ENCODE measurements at places on chromosomes 1 and 21.

- no peak for DNase-seq
Observed at GRCh38 chr21:41827951-41828883, 50.9 kb downstream of the PRDM15 start.

GRCh38 chr1:11365744-11366387 is 92.9 kb downstream of the UBIAD1 start:
- no peak for DNase-seq

- peak; percentile 46 for DNase-seq
Observed at GRCh38 chr1:184390889-184391288, 4.1 kb downstream of the C1orf21 start.

DNA sequence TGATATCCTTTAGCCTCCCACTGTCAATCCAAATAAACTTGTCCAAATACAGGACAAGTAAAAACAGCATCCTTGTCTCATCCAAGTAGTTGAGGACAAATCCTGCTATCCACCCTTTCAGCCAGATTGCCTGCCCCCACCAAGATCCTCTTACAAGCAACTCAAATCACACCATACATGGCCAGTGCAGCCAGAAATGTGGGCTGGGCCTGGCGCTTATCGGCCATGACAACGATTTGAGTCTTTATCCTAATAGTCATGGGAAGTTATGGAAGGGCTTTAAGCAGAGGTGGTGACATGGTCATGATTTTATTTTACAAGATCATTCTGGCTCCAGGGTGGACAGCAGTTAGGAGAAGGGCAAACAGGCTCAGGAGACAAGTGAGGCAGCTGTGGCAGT is 6.3 kb downstream of the GPA33 start:
- DNase-seq, result no peak

GRCh38 chr1:198771563-198772153 is 132.8 kb downstream of the PTPRC start:
- DNase-seq, result no peak

DNA sequence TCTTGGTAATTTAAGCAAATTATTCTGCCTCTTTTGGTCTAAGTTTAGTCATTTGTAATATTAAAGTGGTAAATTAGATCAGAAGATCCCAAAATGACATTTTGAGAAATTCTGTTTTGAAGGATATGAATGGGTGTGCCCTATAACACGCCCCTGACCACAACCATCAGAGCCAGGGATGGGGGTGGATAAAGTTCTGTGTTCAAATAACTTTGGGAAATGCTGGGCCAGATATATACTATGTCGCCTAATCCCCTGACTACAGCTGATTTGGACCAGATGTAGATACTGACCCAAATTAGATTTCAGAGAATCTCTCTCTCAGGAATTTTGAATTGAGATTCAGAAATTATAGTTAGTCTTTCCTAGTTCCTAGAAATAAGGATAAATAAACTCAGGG is 21.2 kb upstream of the EDEM3 start:
- no peak for DNase-seq

- DNase-seq, result no peak
Observed at GRCh38 chr1:90347366-90347765, 352.5 kb downstream of the ZNF326 start.

GRCh38 chr21:38170283-38170682 is 86.5 kb upstream of the KCNJ15 start:
- peak; percentile 43 for DNase-seq

DNA sequence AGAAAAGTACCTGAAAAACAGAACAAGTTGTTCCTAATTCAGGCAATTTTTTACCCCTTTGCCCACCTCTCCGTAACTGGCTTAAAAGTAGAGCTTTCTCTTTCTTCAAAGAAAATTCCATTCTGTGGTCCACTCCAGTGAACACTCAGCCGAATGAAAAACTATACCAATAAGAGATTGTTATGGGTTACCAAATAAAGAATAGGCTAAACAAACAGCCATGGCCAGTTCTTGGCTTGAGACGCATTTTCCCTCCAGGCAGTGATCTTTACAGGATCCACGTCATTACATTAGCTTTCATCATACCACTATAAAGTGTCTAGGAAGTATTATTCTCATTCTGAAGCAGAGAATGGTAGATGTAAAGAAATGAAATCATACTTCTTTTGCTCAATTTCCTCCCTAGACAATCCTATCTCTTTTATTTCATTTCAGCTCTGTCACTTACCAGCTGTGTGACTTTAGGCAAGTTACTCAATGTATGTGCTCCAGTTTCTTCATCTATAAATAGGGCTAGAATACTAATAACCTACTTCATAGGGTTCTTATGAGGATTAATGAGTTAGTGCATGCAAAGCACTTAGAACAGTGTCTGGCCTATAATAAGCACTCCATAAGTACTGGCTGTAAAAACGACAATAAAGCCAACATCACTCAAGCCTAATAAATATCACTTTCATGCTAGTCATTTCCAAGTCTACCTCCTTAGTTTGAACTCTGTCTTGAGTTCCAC is 26.5 kb upstream of the TRIM45 start:
- peak; percentile 70 for DNase-seq

DNA sequence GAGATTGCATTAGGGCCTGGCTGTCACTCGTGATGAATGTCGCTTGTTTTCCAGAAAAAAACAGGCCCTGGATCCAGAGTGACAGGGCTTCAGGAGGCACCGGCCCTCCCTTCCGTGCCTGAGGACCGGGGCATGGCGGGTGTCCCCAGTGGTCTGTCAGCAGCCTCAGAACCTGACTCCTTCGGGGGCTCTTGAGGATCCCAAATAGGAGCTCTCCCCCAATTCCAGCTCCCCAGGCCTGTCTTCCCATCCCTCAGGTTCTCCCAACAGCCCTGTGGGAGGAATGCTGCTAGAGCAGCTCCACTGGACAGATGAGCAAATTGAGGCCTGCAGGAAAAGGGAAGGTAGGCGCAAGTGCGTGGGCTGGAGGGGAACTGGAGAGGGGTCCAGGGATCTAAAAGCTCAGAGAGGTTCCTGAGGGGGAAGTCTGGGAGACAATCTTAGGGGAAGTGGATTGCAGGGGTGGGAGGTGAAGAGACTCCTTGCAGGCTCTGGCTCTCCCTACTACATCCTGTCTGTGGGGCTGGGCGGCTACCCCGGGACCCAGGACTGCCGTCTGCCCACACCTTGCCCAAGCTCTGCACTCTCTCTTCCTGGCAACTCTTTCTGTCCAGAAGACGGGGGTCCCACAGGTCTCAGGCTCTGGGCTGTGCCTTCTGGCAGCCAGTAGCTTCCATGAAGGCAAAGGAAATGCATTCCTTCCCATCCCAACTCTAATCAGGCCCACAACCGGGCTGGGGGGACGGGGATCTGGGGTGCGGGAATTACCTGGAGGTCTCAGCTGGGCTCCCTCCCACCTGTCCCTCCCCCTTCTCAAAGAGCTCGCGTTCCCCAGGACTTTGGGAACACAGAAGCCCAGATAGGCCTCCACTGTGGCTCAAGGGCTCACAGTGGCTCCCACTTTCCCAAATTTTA is 105.7 kb upstream of the CASZ1 start:
- no peak for DNase-seq

- peak; percentile 13 for DNase-seq
Observed at GRCh38 chr1:43704838-43705237, 2.5 kb upstream of the ST3GAL3 start.
